Fibroblast of skin of right biceps (primary cell): ENCODE measurements at places on chromosomes 13 and 19.

DNA sequence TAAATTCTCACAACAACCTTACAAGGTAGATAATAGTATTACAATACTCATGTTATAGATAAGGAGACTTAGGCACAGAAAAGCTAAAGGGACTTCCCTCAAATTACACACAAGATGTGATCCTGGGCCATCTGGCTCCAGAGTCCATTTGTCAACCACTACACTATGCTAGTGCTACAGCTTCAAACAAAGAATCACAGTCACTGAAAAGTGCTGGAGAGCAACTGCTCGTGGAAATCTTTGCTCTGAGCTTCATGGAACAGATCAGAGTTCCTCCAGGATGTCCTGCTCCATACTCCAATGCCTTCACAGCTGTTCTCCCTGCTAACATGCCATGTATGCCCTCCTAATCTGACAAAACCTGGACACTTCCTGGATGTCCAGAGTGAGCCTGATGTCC lies 271.2 kb downstream of the ENOX1 start:
- DNase-seq: no peak

GRCh38 chr13:50055454-50055853 lies 40.2 kb downstream of the KCNRG start:
- DNase-seq: no peak

DNA sequence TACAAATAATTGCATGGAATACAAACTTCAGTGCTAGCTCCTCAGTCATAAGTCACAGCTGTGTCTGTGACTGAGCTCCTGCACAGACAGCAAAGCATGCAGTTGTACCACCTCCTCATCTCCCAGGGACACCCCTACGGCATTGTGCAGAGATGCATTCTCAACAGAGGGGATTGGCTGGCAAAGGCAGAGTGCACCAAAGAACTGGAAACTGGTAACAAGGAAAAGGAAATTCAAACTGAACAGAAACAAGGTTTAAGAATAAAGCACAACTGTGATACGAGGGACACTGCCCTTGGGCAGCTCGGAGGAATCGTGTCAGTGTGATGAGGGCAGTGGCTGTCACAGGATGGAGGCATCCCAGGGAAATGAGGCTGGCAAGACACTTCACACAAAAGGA lies 126.1 kb upstream of the SOX1 start:
- DNase-seq: no peak

- DNase-seq: no peak
These were observed 9.4 kb downstream of the SULT2B1 start for GRCh38 chr19:48561412-48561811.

DNA sequence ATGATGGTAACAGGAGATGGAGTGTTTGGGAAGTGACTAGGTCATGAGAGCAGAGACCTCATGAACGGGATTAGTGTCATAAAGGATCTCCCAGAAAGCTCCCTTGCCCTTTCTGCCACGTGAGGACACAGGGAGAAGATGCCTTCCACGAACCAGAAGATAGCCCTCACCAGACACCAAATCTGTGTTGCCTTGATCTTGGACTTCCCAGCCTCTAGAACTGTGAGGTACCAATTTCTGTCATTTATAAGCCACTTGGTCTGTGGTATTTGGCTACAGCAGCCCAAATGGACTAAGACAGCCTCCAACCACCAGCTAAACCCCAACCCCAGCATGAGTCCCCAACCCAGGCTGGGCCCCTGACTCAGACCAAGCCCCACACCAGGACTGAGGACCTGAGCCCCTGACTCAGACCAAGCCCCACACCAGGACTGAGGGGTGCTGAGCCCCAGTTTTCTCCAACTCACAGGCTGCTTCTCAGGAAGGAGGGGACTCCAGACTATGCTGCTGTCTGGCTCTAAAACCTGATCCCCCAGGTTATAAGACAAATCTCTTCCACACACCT lies 54.1 kb downstream of the PTPRS start:
- no peak for DNase-seq

- no peak for DNase-seq
These were observed 34.9 kb downstream of the LRCH1 start for GRCh38 chr13:46587807-46588418.

DNA sequence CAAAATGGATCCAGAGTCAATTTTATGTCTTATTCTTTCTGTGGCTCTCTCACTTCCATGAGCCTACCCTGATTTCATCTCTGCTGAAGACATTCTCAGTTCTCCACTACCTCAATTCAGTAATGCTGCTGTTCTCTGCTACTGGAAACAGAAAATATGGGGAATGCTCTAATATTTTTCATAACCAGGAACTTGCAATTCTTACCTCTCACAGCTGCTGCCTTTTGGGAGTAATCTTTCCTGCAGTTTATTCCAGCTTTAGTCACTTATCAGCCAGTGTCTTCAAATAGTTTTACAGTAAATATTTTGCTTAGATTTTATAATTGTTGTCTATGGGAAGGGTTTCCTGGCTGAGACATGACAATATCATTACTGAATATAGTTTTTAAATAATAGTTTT lies 145.1 kb upstream of the UFM1 start:
- DNase-seq: no peak

GRCh38 chr19:6482343-6482686 lies 728 bp upstream of the DENND1C start:
- DNase-seq: no peak

- no peak for DNase-seq
These were observed 303.9 kb downstream of the FGF9 start for GRCh38 chr13:21974741-21975140.

GRCh38 chr13:26022538-26023292 lies 29.1 kb downstream of the SHISA2 start:
- DNase-seq: peak; percentile 77

GRCh38 chr13:28313579-28313978 lies 175.2 kb downstream of the PAN3 start:
- DNase-seq: peak; percentile 47

DNA sequence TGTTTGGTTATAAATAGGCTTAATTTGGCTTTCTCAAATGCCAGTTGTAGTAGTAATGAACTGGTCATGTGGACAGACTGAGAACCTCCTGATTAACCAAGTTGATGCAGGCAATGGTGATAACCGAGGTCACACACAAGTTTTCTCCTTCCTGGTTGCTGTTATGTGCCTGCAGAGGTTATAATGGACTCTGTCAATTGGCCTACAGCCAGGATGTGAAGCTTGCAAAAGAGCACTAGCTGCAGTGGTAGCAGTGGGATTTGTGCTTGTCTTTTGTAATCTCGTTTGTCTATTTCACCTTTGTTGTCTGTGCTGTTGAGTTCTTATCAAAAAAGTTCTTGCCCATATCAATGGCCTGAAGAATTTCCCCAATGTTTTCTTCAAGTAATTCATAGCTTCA lies 20.6 kb downstream of the OR10H3 start:
- no peak for DNase-seq

- no peak for DNase-seq
These were observed 12.3 kb downstream of the GATAD2A start for GRCh38 chr19:19417628-19418245.

GRCh38 chr13:30107121-30107520 lies 200.2 kb downstream of the KATNAL1 start:
- no peak for DNase-seq

- DNase-seq: no peak
These were observed 85.7 kb upstream of the SERP2 start for GRCh38 chr13:44287958-44288357.

DNA sequence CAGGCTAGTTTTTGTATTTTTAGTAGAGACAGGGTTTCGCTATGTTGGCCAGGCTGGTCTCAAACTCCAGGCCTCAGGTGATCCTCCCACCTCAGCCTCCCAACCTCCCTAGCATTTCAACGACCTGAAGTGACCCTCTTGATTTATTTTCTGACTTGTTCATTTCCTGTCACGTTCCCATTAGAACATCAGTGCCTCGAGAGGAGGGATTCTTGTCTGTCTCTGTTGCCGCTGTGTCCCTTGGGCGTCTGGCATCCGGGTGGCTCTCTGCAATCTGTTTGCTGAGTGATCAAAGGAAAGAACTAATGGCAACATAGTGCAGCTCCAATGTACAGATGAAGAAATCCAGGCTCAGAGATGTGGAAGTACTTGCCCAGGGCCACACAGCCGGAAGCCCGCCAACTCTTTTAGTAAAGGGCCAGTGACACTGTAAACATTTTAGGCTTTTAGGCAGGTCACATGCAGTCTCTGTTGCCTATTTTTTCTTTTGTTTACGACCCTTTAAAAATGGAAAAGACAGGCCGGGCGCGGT lies 47.5 kb downstream of the NFIC start:
- peak; percentile 37 for DNase-seq
